ENCODE measurements at places on chromosomes 4 and X.

DNA sequence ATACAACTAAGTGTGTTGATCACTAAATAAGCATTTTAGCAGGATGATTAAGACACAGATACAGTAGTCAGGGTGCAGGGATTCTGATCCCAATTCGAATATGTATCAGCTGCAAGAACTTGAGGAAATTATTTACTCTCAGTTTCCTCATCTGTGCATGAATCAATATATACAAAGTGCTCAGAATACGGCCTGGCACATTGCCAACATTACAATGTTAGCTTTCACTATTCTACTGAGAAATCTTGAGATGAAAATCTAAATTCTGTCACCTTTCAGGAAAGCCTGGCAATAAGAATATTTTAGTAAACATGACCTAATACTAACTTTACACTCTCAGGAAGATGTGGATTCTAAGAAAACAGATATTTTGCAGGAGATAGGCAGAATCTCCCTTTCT is 1001.6 kb upstream of the IGFBP7 start:
- DNase-seq: no peak

GRCh38 chr4:10005632-10006031 is 15.7 kb downstream of the SLC2A9 start:
- no peak for DNase-seq

DNA sequence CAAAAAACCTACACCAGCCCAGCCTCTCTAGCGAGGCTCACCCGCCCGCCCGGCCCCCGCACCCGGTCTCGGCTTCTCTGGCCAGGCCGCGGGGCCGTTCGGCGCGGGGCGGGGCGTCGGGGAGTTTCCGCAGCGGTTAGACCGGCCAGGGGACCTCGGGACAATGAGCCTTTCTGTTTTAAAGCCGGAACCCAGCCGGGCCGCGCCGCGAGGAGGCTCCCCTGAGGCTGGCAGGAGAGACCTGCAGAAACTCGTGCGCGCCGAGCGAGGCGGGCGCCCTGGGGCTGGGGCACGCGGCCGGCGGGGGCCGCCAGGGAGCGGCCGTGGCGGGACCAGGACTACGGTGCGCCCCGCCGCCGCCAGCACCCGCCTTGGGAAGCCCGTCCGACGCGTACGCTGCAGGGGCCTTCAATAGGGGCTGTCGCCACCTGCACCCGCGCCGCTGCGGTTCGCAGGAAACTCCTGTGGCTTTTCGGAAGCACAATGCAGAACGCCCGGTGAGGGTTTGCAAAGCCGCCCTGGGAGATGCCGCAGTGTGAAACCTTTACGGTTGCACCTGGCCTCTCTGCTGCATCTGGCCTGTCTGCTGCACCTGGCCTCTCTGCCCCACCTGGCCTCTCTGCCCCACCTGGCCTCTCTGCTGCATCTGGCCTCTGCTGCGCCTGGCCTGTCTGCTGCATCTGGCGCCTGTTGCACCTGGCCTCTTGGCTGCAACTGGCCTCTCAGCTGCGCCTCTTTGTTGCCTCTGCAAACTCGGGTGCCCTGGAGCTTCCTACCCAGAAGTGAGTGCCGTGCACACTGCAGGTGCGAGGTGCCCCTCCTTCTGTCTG is 63.9 kb downstream of the TRAPPC11 start:
- DNase-seq: no peak

GRCh38 chr4:80913381-80913780 is 117.1 kb upstream of the BMP3 start:
- no peak for DNase-seq

DNA sequence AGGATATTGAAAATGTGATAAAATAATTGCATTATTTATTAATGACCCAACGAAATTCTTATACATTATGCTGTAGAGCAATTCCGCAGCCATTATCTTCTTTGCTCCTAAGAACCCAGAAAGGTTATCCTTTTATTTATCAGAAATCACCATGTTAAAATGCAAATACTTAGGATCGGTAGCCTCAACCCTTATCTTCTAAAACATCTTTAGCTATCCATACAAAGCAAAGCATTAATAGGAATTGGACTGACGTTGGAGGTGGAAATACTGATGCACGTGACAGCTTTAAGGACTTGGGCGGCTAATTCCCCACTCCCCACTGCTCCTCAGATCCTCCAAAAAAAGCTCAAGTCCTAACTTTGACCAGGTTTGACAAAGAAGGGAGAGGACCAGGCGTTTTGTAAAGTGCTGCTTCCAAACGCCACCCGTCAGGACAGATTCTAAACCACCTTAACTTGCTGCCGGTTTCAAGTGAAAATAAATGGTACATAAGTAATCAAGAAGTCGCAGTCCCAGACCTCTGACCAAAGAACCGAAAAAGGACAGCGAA is 539 bp upstream of the SPCS3 start:
- no peak for DNase-seq

DNA sequence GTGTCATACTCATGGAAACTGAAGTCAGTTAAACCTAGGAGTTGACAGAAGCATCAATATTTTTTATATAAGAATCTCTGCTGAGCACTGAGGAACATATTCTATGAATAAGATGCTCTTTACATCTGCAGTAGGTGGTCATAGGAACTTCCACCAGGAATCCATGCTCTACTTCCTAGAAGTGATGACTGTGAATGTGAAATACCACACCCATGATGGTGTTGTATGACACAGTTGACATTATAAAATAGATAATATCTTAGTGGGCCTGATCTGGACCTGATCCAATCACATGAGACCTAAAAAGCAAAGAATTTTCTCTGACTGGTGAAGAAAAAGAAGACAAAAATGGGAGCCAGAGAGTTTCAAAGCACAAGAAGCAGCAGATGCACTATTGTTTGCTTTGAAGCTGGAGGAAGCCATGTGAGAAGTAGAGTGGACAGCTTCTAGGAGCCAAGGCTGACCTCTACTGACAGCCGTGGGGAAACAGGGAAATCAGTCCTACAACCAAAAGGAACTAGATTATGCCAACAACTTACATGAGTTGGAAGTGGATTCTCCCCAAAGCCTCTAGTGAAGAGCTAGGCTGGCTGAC is 68.6 kb upstream of the HS3ST1 start:
- DNase-seq: no peak

DNA sequence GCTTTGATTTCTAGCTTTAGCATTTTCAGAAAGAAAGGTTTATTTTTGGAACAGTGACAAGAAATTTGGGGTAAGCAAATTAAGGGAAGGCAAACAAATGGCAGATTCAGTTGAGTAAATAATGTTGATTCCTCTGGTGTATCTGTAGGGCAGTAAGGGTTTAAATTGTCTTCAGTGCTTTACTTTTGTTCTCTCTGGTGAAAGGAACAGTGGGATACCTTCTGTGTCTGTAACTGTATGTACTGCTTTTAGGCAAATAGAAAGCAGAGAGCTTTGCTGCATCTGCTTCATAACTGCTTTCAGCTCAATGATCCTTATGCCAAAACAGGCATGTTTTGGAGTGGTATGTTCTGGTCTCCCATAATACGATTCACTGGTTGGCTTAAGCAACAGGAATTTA is 932.1 kb upstream of the SLIT2 start:
- no peak for DNase-seq

GRCh38 chrX:54659547-54659946 is 129.5 kb downstream of the GNL3L start:
- DNase-seq: no peak

DNA sequence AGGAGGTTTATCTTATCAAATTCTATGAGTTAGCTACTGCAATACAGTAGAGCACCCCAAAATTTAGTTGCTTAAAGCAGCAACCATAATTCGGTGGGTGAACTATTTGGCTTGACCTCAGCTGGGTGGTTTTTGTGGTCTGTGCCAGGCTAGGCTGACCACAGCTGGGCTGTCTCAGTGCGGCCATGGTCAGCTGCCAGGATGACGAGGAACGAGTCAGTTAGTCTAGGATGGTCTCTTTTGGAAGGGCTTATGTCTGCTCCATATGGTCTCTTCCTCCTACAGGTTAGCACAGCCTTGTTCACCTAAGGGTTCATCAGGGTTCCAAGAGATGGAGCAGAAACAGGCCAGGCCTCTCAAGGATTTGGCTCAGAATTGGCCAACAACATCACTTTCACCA is 210.4 kb downstream of the PALLD start:
- DNase-seq: no peak

- DNase-seq: no peak
Observed at GRCh38 chr4:16237715-16238114, 11.4 kb upstream of the TAPT1 start.

- no peak for DNase-seq
Observed at GRCh38 chrX:31714797-31715196, 643.0 kb upstream of the FTHL17 start.

GRCh38 chrX:49853661-49854060 is 24.6 kb downstream of the PAGE4 start:
- no peak for DNase-seq

DNA sequence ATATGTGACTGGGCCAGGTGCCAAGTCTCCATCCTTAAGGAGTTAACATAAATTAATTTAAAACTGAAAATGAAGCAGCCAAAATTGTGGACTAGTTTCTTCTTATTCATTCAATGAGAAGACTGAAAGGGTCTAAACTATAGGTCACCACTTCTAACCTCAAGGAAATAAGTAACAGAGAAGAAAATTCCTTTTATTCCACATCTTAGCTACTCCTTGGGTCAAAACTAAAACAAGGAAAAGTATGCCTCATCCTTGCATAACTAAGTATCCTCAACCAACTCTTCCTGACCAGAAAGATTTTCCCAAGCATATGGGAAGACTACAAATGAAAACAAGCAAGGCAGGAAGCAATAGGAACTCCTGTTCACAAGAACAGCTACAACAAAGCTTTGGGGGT is 71.2 kb downstream of the ZNF827 start:
- no peak for DNase-seq

DNA sequence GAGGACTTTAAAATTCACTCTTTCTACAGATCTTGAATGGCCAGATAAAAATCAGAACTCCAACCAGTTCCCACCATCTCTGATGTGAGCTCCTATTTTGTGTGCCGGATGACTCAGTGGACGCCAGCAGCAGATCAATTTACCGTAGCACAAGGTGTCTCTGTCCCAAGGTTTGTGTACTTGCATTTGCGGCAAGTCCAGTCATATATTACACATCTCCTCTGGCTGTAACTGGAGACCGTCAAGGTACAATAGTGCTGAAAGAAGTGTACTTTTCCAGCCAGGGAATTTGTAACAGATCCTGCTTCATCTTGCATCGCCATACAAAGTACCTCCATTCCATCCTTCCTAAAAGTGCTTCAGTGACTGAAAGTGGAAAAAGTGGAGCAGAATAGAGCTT is 108.2 kb upstream of the SORBS2 start:
- DNase-seq: no peak

- DNase-seq: no peak
Observed at GRCh38 chrX:44770121-44770520, 73.7 kb upstream of the DUSP21 start.

DNA sequence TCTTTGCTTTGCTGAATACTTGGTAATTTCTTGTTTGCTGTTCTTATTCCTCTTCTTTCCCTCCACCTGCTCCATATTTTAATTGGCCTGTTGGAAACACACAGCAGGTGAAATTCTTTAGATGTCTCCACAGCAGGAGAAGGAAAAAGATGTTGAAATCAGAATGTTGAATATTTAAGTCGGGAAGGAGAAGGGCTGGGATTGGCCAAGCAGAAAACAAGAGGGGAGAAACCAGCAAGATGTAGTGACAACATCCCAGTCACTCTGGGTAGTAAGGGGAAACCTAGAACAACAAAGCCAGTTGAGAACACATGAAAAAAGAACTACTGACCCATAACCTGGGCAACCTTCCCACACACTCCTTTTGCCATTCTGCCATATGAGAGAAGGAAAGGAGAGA is 37.3 kb upstream of the STAG2 start:
- DNase-seq: no peak

- no peak for DNase-seq
Observed at GRCh38 chrX:7689791-7690412, 153.1 kb upstream of the VCX start.

DNA sequence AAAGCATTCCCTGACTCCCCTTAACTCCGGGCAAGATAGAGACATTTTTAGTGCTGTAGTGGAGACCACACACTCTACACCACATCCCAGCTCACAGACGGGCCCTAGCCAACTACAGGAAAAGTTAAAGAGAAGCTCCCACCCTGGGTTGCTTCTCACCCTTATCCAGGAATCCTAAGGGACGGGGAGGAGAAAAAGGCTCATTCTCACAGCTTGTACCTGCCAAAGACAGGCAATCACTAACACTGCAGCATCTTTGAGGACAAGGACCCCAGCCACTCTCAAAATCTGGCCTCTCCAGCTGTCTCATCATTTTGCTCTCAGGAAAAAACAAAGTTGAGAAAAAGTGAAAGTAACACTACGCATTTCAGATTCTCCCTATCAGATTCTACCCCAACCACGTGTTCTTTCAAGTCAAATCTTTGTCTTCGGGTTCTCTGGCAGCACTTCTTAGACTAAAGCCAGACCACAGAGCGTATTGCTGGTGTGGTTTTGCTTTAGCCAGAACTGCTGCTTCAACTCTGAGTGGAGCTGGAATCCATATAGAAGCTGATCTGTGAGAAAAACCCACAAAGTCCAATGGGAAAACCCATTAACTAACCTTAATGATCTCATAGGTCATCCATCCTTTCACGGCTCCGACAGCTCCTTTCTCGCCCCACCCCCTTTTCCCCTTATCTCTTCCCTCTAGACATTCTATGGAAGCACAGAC is 605.9 kb upstream of the DIPK2B start:
- no peak for DNase-seq
